ENCODE measurements at places on chromosomes 12 and 14.

DNA sequence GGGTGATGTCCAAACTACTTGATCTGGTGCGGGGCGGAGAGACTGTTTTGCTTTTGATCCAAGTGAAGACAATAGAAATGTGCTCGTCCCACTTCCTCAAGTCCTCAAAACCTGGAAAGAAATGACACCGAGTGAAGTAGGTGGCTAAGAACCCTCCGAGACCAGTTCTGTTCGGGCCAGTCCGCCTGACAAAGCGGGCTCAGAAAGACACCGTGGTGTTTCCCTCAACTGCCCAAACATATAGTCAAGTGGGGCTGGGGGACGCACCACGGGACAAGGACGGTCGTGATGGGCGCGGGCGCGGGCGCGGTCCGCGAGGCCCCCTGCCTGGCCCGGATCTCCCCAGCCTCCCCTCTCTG lies 1.6 kb downstream of the PHLDA1 start:
- no peak for DNase-seq

DNA sequence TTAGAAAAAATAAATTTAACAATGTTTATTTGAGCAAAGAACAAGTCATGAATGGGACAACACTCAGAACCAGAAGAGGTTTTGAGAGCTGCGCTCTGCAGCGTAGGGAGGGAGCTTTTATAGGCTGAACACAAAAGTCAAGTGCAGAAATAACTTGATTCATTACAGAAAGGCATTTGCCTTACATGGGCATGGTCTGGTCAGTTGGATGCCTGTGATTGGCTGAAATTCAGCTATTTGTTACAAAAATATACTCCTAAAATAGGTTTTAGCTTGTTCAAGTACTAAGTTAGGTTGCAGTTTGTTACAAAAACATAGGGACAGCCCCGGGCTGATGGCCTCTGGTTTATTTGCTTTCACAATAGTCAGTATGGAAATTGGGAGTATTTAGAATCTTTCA lies 118.0 kb downstream of the NUAK1 start:
- DNase-seq: no peak

DNA sequence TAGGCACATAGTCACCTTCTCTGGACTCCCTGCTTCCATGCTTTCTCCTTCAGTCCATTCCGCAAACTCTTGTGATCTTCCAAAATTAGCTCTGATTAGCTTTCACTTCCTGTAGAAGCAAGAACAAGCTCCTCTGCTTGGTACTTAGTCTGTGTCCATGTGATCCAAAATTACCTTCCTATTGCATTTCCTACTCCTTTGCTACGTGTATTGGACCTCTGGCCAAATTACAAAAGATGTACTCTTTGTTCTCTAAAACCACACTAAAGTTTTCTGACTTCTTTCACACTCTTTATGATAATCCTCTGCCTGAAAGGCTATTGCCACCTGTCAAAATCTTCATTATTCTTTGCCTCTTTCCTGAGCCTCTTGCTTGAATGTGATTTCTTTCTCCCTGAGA lies 786 bp upstream of the TSFM start:
- DNase-seq: no peak

- no peak for DNase-seq
Observed at GRCh38 chr14:31745741-31746140, 184.5 kb downstream of the NUBPL start.

DNA sequence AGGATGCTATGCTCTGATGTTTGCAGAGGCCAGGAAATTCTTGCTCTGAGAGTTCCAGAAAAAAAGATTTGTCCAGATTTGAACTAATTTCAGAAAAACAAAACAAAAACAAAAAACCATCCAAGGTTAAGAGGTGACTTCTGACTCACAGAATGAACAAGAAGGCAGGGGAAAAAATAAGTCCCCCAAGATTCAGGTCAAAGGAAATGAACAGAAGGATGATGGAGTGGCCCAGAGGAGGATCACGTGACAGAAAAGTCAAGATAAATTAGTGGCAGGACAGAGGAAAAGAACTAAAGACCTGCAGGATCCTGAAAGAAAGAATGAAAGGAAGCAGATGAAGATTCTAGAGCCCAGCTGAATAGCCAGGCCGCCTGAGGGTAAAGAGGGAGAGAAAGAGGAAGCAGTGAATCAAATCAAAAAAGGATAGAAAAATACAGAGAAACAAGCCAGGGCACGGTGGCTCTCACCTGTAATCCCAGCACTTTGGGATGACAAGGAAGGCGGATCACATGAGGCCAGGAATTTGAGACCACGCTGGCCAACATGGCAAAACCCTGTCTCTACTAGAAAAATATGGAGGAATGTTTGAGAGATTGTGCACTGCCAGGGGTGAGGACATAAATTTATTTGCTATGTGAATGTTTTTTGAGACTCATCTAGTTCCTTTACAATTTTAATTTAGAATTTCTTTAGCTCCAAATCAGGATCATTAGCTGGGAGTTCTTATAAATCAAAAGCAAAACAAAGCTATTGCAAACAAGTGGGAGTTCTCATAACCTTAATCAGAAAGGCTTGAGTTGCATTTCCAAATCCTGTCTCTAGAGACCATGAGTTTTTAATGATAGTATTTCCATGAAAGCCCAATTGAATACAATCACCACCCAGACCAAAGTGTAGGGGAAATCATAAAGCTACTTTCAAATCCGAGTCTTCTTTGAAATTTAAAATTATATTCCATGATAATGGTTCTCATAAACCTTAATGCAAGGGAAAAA lies 217.1 kb upstream of the PLEKHG7 start:
- DNase-seq: no peak

- DNase-seq: no peak
Observed at GRCh38 chr14:91059576-91060350, 678 bp downstream of the RPS6KA5 start.

- no peak for DNase-seq
Observed at GRCh38 chr12:107287436-107288413, 194.4 kb upstream of the CRY1 start.

DNA sequence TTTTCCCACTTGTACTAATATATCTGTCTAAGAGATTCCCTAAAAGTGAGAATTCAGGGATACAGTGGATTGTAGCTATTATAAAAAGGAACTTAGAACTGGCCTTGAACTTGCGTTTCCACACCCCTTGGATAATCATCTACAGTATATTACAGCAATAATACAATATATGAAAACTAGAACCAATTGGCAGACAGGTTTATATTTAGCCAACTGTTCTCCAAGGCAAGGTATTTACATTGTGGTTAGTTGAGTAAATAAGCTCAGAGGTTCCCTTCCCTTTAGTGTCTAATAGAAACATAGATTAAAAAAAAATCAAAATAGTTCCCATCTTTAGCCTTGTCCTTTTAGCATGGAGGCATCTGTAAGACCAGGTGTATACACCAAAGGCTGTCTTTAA lies 42.1 kb downstream of the LIMA1 start:
- DNase-seq: no peak

- DNase-seq: no peak
Observed at GRCh38 chr14:54893151-54893760, 9.4 kb downstream of the GCH1 start.

DNA sequence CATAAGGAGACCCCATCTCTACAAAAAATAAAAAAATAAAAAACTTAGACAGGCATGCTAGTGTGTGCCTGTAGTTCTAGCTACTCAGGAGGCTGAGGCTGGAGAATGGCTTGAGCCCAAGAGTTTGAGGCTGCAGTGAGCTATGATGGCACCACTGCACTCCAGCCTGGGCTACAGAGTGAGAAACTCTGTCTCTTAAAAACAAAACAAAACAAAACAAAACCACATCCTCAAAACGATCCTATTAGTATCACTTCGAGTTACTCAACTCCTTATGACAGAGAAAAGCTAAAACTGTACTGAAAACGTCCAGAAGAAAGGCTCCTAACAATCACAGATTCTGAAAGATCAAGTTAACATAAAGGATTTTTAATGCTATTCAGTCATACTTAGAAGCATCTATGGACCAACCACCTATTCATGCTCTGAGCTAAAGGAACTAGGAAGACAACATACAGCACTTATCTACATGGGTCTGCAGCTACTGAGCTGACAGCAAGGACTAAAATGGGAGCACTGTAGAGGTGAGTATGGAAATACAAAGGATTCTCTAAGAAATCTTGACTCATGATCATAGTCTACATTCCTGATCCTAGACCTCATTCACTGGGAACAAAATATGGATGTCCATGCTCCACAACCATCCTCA lies 75.3 kb upstream of the DUSP6 start:
- DNase-seq: no peak

DNA sequence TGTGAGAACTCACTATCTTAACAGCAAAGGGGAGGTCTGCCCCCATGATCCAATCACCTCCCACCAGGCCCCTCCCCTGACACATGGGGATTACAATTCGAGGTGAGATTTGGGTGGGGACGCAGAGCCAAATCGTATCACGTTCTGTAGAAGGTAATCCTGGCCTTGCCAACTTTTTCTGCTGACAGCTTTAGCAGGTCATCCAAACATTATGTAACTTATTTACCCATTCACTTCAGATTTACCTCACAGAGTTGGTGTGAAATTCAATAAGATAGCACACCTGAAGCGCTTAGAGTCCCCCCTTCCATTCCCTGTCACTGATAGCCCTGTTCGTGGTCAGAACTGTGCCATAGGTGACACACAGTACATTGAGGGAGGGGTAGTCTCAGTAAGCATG lies 219.1 kb downstream of the FBXL14 start:
- DNase-seq: no peak

DNA sequence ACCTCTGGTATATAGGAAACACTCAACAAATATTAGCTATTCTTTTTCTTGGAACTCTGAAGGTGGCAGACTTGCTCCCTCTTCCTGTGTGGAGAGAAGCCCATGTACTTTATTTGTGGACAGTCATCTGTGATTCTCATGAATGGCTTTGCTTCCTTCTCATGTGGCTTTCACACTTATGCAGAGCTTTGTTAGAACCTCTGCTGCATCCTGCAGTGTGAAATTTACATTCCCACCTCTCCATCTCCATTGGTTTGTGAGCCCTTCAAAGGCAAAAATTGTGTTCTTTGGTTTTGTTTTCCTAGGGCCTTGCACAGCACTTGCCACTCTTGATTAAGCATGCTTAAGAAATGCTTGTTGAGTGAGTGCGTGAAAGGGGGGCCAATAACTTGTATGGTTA lies 51.9 kb downstream of the BICD1 start:
- no peak for DNase-seq

DNA sequence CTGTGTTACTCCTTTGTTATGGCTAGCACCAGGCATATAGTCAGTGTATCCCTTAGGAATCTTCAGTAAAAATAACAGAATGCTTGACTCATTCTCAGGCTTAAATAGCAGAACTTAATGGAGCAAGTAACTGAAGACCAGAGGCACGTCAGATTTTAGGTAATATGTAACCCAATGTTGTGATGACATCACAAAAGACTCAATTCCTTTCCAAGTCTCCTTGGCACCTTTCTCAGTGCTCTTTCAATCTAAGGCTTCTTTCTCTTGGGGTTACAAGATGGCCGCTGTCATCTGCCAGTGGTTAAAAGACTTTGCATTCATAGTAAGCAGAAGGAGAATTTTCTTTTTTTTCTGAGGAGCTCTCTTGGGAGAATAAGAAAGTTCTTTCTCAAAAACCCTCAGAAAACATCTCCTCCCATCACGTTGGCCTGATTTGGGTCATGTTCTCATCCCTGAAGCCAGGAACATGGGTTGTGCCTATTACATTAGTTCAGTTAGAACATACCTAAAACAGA lies 33.4 kb upstream of the DCN start:
- DNase-seq: no peak

- no peak for DNase-seq
Observed at GRCh38 chr14:24329073-24329663, 5.7 kb downstream of the ADCY4 start.

GRCh38 chr12:42810006-42810405 lies 220.5 kb upstream of the PRICKLE1 start:
- DNase-seq: no peak

DNA sequence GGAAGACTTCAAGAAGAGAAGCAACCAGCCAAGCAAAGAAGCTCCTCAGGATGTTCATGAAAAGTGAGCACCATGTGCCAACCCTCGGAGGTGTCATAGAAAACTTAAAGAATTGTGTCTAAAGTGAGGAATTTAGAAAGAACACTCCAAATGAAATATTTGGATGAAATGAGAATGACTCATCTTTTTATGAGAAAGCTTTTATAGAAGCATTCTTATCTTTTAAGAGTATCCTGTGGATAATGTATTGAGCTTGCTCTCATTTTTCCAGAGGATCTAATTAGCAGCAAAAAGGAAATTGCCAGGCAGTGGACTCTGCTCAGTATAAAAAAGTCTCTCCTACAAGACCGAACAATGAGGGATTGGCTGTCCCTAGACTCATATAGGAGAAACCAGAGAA lies 454.9 kb downstream of the LRIG3 start:
- no peak for DNase-seq

GRCh38 chr12:50419112-50419909 lies 18.6 kb downstream of the LARP4 start:
- no peak for DNase-seq

DNA sequence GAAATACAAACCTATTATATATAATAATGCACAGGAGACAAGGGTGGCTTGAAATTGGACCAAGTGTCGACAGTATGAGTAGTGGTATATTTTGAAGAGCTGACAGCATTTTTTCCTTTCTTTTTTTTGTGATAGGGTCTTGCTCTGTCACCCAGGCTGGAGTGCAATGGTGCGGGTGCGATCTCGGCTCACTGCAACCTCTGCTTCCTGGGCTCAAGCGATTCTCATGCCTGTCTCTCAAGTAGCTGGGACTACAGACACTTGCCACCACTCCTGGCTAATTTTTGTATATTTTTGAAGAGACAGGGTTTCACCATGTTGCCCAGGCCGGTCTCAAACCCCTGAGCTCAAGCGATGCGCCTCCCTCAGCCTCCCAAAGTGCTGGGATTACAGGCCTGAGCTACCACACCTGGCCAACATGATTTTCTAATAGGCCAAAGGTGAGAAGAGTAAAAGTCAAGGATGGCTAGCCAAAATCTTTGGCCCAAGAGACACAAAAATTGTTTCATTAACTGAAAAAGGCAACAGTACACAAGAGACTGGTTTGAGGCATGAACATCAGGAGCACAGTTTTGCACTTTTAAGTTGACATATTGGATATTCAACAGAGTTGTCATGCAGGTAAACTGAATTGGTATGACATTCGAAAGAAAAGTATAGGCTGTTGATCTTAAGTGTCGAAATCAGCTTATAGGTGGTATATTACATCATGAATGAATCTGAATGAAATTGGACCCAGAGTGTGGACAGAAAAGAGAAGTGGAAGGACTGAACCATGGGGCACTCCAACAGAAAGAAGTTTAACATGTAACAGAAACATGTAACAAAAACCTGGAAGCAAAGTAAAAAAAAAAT lies 12.5 kb downstream of the HNRNPC start:
- DNase-seq: no peak

DNA sequence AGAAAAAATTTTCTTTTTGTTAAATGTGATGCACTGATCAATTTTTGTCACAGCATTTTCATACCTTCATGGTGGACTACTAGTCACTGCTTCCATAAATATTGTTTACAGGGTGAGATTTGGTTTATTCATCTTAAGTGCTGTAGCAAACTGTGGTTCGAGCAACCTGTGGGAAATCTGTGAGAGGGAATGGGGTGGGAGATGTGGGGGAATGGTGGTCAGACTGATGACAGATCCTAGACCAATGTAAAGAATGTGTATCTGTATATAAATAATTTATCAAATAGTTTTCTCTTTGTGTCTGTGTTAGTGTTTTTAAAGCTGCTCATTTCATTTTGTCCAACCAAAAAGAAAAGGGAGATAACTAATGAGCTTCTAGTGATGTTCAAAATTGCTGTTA lies 26.7 kb downstream of the CSRP2 start:
- DNase-seq: no peak

- DNase-seq: no peak
Observed at GRCh38 chr14:52848626-52849025, 57.2 kb upstream of the GNPNAT1 start.

Measured in H1 (cell line).